Vagina (tissue), 2 donors: ENCODE measurements at places on chromosomes 1 and 21.
A peak's percentile ranks its signal among the peaks of the same experiment; 100 is the strongest.

GRCh38 chr21:27614231-27614630 is 647.3 kb upstream of the ADAMTS5 start:
- DNase-seq, result no peak

GRCh38 chr1:59354709-59355337 is 57.9 kb downstream of the FGGY start:
- no peak for DNase-seq

DNA sequence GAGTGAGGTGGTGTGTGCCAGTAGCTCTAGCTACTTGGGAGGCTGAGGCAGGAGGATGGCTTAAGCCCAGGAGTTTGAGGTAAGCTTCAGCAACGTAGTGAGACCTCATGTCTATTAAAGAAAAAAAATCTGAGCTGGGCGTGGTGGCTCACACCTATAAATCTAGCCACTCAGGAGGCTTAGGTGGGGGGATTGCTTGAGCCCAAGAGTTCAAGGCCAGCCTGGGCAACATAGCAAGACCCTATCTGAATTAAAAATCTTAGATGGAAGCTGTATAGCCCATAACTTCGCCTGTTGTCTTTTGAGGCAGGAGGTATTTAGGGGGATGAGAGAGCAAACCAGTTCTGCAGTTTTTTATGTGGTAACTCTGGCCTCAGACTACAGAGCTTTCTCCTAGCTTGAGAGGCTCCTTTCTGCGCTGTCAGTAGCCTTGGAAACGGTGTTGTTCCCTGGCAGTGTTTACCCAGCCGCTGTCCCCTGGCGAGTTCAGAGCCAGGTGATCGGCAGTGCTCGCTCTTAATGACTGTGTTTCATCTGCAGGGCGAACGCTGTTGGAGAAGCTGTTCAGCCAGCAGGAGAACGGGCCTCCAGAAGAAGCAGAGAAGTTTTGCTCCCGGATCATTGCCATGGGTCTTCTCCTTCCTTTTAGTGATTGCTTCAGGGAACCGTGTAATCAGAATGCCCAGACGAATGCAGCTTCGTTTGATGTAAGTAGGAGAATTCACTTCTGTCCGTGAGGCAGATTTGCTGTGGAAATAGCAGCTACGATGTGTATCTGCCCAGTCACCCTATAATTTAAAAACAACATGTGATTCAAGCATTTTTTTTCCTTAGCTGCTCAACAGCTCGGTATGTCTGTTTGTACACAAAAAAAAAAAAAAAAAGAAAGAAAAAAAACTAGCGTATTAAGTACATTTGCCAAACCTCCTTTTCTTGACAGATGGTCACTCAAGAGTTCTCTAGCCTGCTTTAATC is 31.2 kb downstream of the FMN2 start:
- DNase-seq, result no peak

- DNase-seq, result no peak
Observed at GRCh38 chr1:67534627-67535065, 104.4 kb upstream of the SERBP1 start.

DNA sequence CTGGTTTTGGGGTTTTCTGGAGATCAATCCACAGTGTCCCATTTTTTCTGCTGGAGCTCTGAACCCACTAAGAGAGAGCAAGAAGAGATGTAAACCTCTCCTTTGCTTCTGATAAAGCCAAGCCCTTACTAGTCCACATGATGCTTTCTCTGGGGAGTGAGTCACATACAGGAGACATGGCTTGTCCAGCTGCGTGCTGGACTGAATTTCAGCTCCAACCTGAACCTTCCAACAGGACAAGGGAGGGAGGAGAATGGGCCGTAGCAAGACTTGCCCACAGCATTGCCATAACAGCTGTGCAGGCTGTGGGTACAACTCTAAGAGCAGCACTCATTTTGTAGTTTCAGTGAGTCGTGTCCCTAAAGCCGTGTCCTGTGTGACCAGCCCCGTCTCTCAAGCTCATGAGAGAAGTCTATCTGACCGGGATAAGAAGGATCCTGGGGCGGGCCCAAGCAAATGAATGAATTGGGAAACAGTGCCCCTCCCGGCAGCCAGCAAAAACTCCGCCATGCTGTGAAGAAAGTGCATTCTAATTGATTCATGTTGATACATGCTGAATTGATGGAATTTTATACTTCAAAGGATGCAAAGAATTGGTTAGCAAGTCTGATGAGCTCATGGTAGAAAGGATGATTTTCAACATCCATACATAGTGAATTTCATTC is 195.2 kb downstream of the GABPA start:
- no peak for DNase-seq

GRCh38 chr1:61782771-61783170 is 40.5 kb downstream of the PATJ start:
- DNase-seq, result no peak

DNA sequence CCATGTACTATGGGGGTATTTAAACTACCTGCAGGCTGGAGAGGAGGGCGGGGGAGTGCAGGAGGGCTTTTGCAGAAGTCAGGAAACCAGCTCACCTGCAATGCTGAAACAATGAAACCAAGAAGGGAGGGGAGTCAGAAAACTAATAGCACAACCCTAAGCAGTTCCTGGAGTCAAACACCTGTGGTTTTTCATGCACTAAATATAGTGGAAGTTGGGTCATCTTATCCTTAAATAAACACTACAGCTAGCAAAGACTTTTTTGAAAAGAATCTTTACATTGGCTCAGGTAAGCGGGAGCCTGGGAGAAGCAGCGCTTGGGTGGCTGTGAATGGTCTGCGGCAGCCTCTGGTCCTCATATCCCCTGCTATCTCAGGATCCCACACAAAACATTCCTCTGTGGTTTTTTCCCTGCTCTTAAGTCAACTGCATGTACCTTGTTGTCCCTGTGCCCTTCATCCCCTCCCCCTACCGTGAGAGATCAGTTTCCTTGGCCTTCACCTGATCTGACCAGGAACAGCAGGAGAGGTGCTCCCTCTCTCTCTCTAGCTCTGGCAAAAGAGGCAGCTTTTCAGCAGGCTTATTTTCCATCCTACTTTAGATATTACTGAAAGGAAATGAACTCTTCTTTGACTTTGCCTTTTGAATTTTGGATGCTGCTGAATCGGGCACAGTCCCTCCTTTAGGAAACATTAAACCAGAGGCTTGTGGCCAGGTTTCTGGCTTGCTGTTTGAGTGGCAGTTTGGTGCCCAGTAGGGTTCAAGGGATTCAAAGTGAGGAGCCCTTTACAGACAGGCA is 26.6 kb downstream of the TENT5C start:
- DNase-seq, result peak; percentile 81

DNA sequence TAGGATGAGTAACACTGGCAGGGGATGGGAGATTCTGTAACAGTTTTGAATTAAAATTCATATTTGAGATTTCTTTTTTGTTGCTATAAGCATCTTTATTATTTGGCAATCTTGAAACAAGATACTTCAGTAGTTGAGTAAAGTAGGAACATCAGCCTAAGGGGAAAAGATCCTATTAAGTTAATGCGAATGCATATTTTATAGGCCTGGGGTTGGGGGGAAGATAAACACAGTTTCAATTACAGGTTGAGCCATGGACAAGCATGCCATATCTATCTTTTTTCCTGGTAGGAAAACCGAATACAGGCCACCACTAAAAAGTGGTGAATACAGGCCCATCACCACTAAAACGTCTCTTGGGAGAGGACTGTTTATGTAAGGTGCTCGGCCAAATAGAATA is 32.3 kb downstream of the SMAP2 start:
- no peak for DNase-seq

DNA sequence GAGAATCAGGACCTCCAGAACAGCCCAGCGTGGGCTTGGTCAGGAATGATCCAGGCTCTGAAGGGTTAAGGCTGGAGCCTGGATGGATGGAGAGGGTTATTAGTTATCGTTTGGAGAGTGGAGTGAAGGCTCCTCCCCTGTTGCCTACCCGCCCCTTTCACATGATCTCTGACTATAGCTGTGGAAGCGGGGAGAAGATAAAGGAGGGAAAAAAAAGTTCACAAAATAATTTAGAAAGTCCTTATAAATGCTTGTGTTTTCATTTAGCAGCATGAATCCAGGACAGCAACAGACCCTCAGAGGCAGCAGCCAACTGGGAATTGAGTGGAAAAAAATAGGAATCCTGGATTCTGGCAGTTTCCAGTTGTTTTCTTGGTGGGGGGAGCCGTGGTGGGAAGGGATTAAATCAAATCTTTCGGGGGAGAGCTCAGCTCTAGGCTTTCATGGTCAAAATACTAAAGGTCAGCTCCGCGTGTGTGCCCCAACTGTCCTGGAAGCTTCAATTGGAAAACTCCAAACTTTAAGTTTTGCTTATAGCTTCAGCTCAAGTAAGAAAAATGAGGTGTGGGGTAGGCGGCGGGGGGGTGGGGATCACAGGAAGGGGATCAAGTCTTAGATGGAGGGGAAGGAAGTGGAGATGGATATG is 595 bp upstream of the DDR2 start:
- DNase-seq, result no peak

GRCh38 chr1:107739201-107739600 is 225.8 kb downstream of the VAV3 start:
- DNase-seq, result no peak

- DNase-seq, result no peak
Observed at GRCh38 chr1:86429122-86429725, 5.3 kb downstream of the CLCA2 start.

- DNase-seq, result no peak
Observed at GRCh38 chr1:27220096-27220495, 14.3 kb upstream of the WDTC1 start.

- no peak for DNase-seq
Observed at GRCh38 chr1:53544728-53545515, 85.7 kb downstream of the DMRTB1 start.

DNA sequence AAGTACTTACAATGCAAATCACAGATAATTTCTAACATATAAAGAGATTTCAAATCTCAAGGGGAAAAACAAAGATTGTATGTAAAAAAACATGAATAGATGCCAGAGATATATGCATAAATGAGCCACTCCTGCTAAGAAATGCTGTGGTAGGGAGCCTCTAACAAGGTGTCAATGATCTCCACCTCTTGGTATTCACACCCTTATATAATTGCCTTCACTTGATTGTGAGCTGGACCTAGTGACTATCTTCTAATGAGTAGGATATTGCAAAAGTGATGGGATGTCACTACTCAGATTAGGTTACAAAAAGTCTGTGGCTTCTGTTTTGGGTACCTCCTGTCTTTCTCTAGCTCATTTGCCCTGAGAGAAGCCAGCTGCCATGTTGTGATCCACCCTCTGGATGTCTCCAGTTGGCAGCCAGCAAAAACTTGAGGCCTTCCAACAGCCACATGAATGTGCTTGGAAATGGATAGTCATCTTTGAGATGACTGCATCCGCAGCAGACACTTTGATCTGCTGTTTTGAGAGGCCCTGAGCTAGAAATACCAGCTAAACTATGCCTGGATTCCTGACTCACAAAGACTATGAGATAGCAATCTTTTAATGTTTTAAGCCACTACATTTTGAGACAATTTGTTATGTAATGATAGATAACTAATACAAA is 196.1 kb upstream of the FGGY start:
- DNase-seq, result no peak

DNA sequence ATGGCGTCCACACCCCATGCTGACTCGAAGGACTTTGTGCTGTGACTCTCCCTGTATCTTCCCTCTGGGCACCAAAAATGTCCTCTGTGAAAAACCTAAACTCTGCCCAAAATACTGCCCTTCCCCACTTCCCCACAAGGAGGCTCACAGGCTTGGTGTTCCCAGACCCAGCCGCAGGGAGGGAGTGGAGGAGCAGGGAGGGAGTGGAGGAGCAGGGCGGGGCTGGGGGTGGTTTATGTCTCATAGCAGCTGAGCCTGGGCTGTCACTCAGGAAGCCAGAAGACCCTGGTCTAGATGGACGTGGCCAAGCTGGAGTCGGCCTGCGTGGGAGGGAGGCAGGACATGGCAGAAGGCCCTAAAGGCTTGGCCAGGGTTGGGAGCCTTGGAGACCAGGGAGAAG is 461.7 kb downstream of the PTPRU start:
- no peak for DNase-seq

DNA sequence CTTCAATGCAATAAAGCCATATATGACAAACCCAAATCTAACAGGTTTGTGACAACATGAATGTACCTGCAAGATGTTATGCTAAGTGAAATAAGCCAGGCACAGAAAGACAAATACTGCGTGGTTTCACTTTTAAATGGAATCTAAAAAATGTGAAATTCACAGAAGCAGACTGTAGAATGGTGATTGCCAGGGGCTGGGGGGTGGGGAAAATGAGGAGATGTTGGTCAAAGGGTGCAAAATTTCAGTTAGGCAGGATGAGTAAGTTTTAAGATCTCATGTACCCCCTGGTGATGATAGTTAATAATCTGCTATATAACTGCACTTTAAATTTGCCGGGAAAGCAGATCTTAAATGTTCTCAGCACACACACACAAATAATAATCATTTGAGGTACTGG is 160.5 kb downstream of the PTBP2 start:
- DNase-seq, result no peak

- peak; percentile 79 for DNase-seq
Observed at GRCh38 chr1:221724931-221725605, 16.8 kb downstream of the DUSP10 start.

DNA sequence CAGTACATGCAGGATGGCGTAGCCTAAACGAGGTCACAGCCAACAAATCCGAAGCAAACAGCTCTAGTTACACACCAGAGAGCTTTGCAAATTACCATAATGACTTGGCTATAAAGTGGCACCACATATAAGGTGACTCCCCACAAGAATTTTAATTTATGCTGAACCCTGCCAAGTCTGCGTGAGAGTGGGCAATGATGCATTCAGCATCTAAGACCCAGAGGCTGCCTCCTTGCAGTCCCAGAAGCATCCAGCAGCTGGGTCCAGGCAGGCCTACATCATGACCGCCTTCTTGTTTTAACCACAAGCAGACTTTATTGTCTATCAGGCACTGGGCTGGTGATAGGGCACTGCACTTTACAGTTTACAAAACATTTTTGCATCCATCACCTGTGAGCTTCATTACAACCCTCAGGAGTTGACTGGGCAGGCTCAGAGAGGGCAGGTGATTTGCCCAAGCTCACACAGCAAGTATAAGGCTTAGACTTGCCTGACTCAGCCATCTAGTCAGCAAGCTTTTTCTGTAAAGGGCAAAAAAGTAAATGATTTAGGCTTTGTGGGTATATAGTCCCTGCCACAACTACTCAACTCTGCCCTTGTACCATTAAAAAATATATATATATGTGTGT is 134.6 kb downstream of the GLIS1 start:
- DNase-seq, result no peak

- DNase-seq, result no peak
Observed at GRCh38 chr1:85366391-85367170, 90.1 kb upstream of the BCL10 start.

GRCh38 chr1:6544831-6545230 is 9.5 kb downstream of the NOL9 start:
- DNase-seq, result no peak

GRCh38 chr1:207006083-207006482 is 26.5 kb downstream of the C1orf116 start:
- peak; percentile 60 for DNase-seq

DNA sequence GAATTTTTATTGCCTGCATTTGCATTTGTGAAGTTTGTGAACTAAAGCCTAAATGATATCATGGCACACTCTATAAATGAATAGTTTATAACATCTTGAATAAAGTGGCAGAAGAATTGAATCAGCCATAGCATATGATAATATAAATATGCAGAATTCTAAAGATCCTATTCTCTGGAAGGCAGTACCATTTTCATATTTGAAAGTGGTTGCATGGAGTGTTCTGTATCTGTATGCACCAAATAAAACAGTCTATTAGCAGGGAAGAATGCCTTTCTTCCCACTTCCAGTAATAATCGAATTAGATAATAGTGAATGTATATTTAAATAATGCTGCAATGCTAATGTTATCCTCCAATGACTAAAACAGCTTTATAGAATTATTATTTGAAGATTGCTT is 57.9 kb upstream of the TRIM67 start:
- DNase-seq, result no peak

- DNase-seq, result no peak
Observed at GRCh38 chr1:110555807-110556470, 37.0 kb upstream of the KCNA10 start.

GRCh38 chr1:198809247-198809646 is 170.4 kb downstream of the PTPRC start:
- no peak for DNase-seq
